Activated CD8-positive, alpha-beta T cell treated with anti-CD3 and anti-CD28 coated beads, Interleukin-2, amount 10 ng/mL, durations not matched to agents 7 days and 5 days (primary cell): ENCODE measurements at places on chromosomes 16 and 17.

DNA sequence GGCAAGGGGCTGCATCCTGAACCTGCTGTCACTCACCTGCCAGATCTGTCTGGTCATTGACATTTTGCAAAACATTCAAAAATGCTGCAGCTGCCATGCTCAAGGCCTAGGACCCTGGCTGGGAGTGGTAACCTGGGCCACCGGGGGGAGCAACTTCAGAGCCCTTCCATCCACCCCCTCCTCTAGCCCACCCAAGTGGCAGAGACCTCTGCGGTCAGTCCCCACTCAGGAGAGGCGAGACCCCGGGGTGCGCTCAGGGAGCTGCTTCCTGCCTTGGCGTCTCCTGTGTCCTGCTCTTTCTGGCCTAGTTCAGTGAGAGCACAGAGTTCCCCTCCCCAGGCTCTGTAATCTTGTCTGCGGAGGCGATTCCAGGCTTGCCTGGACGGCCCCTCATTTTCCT is 108.8 kb downstream of the CCDC182 start:
- no peak overlapping the region for H3K27ac ChIP-seq
- DNase-seq = no peak

- no peak overlapping the region for H3K4me3 ChIP-seq
- H3K36me3 ChIP-seq = no peaks in the 10 kb centered on the region
- DNase-seq = no peak
- H3K27ac ChIP-seq = no peak overlapping the region
- H3K27me3 ChIP-seq = no peaks in the 10 kb centered on the region
- H3K4me1 ChIP-seq = peaks cover 13% of the 10 kb centered on the region
Measured at GRCh38 chr17:70345061-70345460, 175.7 kb downstream of the KCNJ2 start.

- peak; percentile 54 for DNase-seq
- H3K36me3 ChIP-seq = peaks cover 24% of the 10 kb centered on the region
- H3K27me3 ChIP-seq = peaks cover 19% of the 10 kb centered on the region
- peaks cover 18% of the 10 kb centered on the region for H3K4me1 ChIP-seq
- H3K27ac ChIP-seq = no peak overlapping the region
Measured at GRCh38 chr17:17495536-17496188, 533 bp downstream of the RASD1 start.

DNA sequence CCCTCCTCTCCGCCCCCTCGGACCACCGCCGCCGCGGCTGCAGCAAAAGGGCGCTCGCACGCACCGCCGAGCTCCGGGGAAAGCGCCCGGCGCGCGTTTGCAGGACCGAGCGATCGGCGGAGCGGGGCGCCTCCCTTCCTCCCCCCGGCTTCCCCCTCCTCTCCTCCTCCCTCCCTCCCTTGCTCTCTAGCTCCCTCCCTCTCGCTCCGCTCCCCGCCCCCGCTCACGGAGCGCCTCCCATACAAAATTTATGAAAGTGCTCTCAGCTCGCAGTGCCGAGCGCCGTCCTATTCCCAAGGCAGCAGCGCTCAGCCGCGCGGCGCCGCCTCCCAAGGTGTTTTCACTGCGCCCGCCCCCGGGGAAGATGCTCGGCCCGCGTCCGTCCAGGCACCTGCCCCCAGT is at the start of gene RTN4RL1:
Gene RTN4RL1 (minus strand): TSS at position 115 of the 402 bp plus-strand sequence. CDS start 469 bp downstream, outside the sequence.
- peak within 1 kb of the TSS; percentile 66 for H3K4me3 ChIP-seq
- DNase-seq = peak; percentile 80
- no peak within 1 kb of the TSS for H3K27ac ChIP-seq
- peaks cover 25% of the 10 kb centered on the region for H3K4me1 ChIP-seq
- H3K36me3 ChIP-seq = peaks cover 2% of the 10 kb centered on the region

- peak; percentile 68 for DNase-seq
- peak overlapping the region; percentile 98 for H3K27ac ChIP-seq
- peaks cover 98% of the 10 kb centered on the region for H3K4me1 ChIP-seq
- peaks cover 78% of the 10 kb centered on the region for H3K36me3 ChIP-seq
Measured at GRCh38 chr16:50273888-50274325, 7.6 kb downstream of the ADCY7 start.

- DNase-seq = no peak
- H3K27me3 ChIP-seq = no peaks in the 10 kb centered on the region
- no peak overlapping the region for H3K27ac ChIP-seq
- H3K36me3 ChIP-seq = peaks cover 19% of the 10 kb centered on the region
- H3K4me3 ChIP-seq = no peak overlapping the region
- peaks cover 4% of the 10 kb centered on the region for H3K4me1 ChIP-seq
Measured at GRCh38 chr17:83005639-83006038, 73.8 kb upstream of the METRNL start.

DNA sequence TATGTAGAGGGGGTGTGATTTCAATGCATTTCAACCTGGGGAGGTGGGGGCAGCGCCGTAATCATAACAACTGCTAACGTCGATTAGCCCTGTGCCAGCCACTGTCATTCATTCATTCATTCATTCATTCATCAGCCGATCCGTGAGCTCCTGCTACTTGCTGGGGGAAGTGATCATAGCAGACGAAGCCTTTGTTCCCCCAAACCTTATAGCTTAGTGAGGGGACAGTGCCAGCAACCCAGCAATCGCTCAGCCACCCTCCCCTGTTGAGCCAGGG is 106.5 kb upstream of the GSE1 start:
- no peaks in the 10 kb centered on the region for H3K36me3 ChIP-seq
- no peak overlapping the region for H3K4me3 ChIP-seq
- DNase-seq = no peak
- H3K4me1 ChIP-seq = no peaks in the 10 kb centered on the region

DNA sequence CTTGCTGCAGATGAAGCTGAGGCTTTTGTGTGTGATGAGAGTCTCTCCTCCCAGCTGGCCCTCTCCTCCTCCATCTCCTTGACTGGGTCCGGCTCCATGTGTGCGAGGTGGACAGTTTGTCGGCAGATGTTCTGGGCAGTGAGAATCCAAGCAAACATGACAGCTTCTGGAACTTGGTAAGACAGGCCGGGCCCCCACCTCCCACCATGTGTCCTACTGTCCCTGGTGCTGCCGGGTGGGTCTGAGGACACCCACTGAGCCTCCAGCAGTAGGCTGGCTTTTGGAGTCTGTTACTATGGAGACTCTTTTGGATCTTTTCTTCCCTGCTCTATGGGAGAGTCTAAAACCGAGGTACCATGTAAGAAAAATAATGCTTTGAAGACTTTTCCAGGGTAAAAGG is 12.7 kb downstream of the NUP85 start:
- no peak for DNase-seq
- peaks cover 50% of the 10 kb centered on the region for H3K36me3 ChIP-seq
- H3K27me3 ChIP-seq = no peaks in the 10 kb centered on the region
- no peaks in the 10 kb centered on the region for H3K4me1 ChIP-seq

DNA sequence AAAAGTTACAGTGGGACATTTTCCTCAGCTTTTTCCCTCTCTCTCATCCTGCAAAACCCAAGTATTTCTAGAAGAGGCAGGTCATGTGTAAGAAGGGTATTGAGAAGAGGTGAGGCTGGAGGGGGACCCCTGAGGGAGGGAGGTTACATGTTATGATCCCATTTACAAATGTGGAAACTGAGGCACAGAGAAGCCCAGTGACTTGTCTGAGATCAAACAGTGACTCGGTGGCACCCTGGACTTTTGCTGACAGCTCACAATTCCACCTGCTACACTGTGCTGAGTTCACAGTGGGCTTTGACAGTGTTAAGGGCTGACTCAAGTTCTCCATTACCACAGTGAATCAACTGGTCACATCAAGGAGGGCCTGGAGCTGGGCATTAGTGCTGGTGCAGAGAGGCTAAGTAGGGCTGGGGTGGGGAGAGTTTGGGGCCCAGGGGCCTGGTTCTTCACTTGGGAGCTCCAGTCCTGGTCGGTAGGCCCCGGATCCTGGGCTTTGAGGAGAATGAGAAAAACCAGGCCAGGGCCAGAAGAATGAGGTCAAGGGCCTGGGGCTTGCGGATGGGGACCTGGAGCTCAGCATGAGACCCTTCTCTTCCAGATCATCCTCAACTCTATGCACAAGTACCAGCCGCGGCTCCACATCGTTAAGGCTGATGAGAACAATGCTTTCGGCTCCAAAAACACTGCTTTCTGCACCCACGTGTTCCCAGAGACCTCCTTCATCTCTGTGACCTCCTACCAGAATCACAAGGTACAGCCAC is 26.0 kb downstream of the TBX4 start:
- H3K27ac ChIP-seq = no peak overlapping the region
- no peaks in the 10 kb centered on the region for H3K36me3 ChIP-seq
- no peak overlapping the region for H3K4me3 ChIP-seq
- DNase-seq = no peak
